ENCODE measurements at places on chromosomes 5 and 9.

DNA sequence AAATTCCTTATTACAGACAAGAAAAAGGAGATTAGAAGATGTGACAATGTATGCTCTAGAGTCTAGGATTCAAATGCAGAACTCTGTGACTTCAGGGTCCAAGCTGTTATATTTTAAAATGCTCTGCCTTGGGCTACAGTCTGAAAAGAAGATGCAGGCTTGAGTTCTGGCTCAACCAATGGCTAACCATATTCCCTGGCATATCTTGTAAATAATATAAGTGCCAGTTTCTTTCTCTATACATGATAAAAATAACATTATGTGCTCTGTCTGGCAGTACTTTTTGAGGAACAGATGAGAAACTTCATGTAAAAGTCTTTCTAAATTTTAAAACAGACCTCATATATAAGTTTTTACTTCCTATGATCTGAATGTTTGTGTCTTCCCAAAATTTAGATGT lies 926.5 kb upstream of the CDH6 start:
- no peak for DNase-seq

GRCh38 chr9:116233160-116233530 lies 79.6 kb downstream of the PAPPA start:
- no peak for DNase-seq

- DNase-seq: no peak
Measured at GRCh38 chr9:136021171-136021871, 60.1 kb upstream of the UBAC1 start.

- no peak for DNase-seq
Measured at GRCh38 chr5:140221697-140222223, 46.8 kb downstream of the CYSTM1 start.

GRCh38 chr9:133874060-133874657 lies 118.0 kb downstream of the VAV2 start:
- no peak for DNase-seq

DNA sequence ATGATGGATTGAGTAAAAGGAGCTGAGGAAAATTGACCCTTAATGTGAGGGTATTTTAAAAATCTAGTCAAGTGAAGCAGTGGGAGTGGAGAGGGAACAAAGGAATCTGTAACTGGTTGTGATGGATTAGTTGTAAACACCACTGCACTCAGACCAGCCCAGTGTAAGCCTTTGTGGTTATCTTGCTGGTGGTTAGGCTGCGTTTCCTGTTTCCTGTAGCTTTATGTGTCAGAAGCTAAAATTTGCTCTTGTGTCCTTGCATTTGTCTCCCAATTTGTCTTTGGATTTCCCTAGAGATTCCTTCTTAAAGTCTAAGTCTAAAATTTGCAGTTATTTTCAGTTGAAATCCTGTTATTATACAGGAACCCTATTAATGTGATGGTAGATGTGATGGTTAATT lies 6.3 kb downstream of the IFNA21 start:
- no peak for DNase-seq

GRCh38 chr9:38527503-38527902 lies 92.9 kb downstream of the ANKRD18A start:
- DNase-seq: no peak

GRCh38 chr9:14051419-14051818 lies 262.5 kb downstream of the NFIB start:
- DNase-seq: no peak

GRCh38 chr5:93607367-93608258 lies 24.6 kb downstream of the NR2F1 start:
- DNase-seq: peak; percentile 52

- DNase-seq: no peak
Measured at GRCh38 chr5:54440456-54440893, 15.0 kb upstream of the HSPB3 start.

GRCh38 chr9:71096421-71097108 lies 24.9 kb downstream of the TRPM3 start:
- DNase-seq: no peak

GRCh38 chr9:36941441-36941840 lies 92.6 kb downstream of the PAX5 start:
- no peak for DNase-seq

DNA sequence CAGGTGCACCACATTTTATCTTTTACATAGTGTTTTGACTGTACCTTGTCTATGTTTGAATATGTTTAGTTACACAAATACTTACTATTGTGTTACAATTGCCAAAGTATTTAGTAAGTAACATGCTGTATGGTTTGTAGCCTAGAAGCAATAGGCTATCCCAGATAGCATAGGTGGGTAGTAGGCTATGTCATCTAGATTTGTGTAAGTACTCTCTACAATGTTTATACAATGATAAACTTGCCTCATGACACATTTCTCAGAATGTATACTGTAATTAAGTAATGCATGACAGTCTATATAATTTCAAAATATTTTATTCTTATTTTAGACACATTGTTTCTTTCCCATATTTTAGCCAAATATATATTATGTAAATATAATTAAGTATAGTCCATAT lies 836.8 kb upstream of the CDH9 start:
- DNase-seq: no peak

GRCh38 chr5:130112246-130112645 lies 208.0 kb downstream of the CHSY3 start:
- no peak for DNase-seq

- no peak for DNase-seq
Measured at GRCh38 chr9:116287721-116288120, 134.1 kb downstream of the PAPPA start.

GRCh38 chr5:140240987-140241706 lies 61.8 kb downstream of the PFDN1 start:
- peak; percentile 52 for DNase-seq

- peak; percentile 61 for DNase-seq
Measured at GRCh38 chr9:35736201-35736633, 3.8 kb downstream of the CREB3 start.

GRCh38 chr9:69355232-69355631 lies 30.2 kb downstream of the ENTREP1 start:
- no peak for DNase-seq

- DNase-seq: peak; percentile 62
Measured at GRCh38 chr9:34252670-34253459, 74.0 kb downstream of the UBAP1 start.

DNA sequence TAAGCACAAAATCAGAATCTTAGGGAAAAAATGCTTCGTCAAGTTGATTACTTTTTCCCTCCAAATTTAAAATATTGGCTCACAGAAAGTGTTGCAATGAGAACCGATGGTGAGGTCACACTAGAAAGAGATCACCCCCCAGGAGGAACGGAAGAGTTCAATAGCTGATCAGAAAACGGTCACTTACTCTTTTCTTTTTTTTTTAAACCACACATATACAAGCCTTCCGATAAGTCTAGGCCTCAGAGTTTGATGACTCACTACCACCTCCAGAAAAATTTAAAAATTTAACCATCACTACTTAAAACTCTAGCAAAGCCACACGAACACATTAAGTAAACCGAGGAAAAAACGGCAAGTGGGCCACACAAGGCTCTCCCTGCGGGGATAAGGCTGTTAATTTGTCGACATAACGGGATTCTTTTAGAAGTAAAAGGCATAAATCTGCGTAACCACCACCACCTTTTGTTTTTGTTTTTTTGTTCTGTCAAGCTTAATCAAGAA lies 1.2 kb downstream of the SURF4 start:
- DNase-seq: no peak

DNA sequence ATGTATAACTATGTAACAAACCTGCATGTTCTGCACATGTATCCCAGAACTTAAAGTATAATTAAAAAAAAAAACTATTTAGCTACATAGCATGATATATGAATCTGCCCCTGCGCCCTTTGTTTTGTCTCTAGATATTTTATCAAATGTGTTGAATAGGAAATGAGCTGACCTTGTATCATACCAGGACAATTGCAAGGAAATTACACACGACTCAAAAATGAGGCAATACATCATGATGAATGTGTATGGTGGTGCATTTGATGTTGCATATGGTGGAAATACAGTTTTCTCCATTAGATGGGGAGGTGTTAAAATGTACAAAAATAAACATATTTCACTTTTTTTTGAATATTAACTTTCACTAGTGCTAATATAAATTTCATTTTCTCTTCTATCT lies 28.6 kb upstream of the CEP78 start:
- no peak for DNase-seq

- no peak for DNase-seq
Measured at GRCh38 chr5:90530736-90531487, 1.5 kb upstream of the LYSMD3 start.

DNA sequence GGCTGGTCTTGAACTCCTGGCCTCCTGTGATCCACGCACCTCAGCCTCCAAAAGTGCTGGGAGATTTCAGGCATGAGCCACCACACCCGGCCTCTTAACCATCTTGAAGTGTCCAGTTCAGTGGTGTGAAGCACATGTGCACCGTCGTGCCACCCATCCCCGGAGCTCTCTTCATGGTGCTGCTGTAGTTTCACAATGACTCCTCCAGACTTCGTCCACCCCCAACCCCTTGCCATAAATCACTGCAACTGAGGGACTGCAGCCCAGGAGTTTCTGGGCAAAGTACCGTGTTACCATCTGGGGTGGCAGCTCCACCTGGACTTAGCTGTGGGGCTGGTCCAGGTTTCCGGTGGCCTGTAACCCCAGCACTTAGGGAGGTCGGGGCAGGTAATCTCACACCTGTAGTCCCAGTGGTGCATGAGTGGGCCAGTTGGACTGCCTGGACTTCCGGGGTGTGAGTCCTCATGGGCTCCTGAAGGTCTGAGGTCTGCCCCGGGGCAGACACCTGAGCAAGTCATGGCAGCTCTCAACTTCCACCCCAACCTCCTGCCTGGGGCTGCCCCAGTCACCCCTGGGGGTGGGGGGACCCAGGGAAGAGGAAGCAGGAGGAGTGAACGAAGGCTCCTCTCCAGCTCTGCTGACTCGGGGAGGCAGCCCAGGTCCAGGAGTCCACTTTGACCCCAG lies 6.6 kb upstream of the N4BP3 start:
- no peak for DNase-seq

DNA sequence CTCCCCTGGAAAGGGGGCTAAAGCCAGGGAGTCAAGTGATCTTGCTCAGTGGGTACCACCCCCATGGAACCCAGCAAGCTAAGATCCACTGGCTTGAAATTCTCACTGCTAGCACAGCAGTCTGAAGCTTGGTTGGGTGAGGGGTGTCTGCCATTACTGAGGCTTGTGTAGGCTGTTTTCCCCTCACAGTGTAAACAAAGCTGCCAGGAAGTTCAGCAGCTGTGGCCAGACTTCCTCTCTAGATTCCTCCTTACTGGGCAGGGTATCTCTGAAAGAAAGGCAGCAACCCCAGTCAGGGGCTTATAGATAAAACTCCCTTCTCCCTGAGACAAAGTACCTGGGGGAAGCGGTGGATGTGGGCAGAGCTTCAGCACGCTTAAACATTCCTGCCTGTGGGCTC lies 17.1 kb upstream of the EPB41L4A start:
- no peak for DNase-seq

DNA sequence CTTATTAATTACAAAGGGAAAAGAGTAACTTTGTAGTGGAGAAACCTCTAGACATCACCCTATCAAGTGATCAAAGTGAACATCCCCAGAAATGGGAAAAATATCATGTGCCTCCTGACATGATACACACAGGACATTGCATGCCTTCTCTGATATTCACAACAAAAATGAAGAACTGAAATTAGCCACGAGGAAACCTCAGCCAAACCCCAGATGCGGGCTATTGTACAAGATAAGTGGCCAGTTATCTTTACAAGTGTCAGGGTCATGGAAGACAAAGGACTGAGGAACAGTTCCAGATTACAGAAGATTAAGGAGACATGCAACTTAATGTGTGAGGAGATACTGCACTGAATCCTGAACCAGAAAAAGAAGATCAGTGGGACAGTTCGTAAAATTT lies 23.8 kb upstream of the NPM1 start:
- DNase-seq: no peak

- DNase-seq: no peak
Measured at GRCh38 chr5:38515646-38516045, 40.8 kb downstream of the LIFR start.

- no peak for DNase-seq
Measured at GRCh38 chr5:612498-613424, 621 bp downstream of the CEP72 start.

DNA sequence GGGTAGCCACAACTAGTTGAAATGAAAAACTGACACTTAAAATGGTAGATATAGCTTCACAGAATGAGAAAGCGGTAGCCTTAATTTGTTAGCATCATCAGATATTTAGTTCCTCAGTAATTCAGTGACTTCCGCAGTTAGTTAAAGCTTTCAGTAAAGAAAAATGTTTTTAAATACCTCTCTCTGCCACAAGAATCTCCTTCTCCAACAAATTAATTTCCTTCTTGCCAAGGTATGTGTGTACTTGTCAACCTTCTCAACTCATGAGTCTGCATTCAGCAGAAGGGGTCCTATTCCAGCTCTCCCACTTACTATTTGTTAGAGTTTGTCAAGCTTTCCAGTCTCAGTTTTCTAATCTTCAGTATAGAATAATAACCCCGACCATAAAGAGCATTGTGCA lies 26.3 kb upstream of the ERAP1 start:
- no peak for DNase-seq

All from NCI-H1694 (cell line).